ENCODE measurements at places on chromosomes 11 and 22.

- no peak for DNase-seq
These were observed 75.9 kb downstream of the BARX2 start for GRCh38 chr11:129451524-129451923.

DNA sequence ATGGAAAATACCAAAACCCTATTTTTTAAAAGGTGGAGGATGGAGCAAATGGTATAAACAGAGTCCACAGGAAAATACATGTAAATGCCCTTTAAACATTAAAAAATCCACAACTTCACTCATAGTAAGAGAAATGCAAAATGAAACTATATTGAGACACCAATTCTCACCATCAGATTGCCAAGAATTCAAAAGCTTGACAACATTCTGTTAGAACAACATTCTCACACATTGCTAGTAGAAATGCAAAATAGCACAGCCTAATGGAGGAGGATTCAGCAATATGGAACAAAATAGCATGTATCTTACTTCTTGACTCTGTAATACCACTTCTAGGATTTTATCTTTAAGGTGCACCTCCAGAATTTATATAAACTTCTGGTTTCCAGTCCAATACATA lies 351.8 kb downstream of the NXPE2 start:
- DNase-seq: no peak

DNA sequence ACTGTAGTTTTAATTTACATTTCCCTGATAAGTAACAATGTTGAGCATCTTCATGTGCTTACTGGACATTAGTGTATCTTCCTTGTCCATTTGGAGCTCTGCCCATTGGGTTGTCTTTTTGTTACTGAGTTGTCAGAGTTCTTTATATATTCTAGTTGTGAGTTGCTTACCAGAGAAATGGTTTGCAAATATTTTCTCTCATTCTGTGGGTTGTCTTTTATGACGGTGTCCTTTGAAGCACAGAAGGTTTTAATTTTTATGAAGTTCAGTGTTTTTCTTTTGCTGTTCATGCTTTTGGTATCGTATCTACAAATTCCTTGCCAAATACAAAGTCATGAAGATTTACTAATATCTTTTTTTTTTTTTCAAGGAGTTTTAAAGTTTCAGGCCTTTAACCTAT lies 42.4 kb downstream of the ZBTB44 start:
- DNase-seq: no peak

- peak; percentile 74 for DNase-seq
These were observed 25.9 kb upstream of the ATXN10 start for GRCh38 chr22:45645526-45646414.

GRCh38 chr11:1827095-1827813 lies 7.5 kb upstream of the SYT8 start:
- no peak for DNase-seq

DNA sequence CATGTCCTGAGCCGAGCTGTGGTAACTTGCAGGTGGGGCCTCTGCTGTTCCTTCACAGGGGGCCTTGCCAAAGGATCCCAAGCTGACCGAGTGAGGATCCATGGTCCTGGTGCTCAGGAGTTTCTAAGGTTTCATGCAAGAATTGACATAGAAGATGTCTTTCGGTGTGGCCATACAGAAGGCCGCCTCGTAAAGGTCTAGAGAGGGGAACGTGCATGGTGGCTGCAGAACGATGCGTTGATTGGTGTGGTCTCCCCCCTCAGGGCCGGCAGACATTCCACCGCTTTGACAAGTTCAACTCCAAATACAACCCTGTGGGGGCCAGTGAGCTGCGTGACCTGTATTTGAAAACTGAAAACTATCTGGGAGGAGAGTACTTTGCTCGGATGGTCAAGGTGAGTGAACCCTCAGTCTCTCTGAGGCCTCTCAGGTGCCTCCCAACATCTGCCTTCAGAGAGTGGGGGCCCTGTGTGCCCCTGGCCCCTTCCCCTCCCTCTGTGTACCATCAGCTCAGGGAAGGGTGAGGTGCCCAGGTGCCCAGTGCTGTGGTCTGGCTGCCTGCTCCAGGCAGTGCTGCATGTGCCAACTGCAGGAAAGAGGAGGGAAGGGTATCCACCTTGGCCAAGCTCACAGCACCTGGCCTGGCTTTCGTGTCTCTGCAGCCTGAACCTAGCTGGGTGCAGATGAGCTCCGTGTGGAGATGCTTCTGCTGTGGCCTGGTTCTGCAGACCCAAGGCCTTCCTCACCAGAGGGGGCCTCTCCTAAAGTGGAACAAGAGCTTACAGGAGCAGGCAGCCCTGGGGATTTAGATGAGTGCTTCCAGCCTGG lies 39.8 kb downstream of the AMPD3 start:
- no peak for DNase-seq

DNA sequence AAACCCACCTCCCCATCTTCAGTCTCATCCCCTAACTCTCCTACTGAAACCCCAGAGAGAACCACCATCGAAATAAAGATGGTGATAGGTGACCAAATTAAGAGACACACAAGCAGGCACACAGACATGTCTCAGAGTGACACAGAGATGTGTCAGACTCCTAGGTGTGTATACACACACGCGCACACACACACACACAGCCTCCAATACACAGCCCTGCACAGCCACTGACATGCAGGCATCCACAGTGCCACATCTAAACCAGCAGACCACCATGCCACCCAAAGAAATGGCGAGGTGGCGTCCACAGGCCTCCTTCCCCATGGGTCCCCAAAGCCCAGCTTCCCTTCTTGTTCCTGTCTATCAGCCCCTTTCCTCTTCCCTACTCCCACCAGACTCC lies 27.4 kb downstream of the NRXN2 start:
- DNase-seq: no peak

- no peak for DNase-seq
These were observed 1.1 kb upstream of the CEND1 start for GRCh38 chr11:790721-791564.

GRCh38 chr11:22775248-22775647 lies 54.4 kb downstream of the SVIP start:
- DNase-seq: no peak
